ENCODE measurements at places on chromosomes 4 and X.

DNA sequence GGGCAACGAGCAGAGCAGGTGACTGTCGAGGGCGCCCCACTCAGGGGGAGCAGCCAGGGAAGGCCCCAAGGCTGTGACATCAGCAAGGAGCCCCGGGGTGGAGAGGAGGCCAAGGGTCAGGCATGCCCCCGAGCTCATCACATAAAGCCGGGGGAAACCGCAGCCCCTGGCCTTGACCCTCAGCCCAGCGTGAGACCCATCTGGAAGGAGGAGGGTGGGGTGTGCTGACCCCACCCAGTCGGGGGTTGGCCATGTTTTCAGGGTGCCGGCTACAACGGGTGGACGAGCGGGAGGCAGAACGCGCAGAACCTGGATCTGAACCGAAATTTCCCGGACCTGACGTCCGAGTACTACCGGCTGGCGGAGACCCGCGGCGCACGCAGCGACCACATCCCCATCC, 13.9 kb downstream of the CPZ start:
- DNase-seq = no peak

DNA sequence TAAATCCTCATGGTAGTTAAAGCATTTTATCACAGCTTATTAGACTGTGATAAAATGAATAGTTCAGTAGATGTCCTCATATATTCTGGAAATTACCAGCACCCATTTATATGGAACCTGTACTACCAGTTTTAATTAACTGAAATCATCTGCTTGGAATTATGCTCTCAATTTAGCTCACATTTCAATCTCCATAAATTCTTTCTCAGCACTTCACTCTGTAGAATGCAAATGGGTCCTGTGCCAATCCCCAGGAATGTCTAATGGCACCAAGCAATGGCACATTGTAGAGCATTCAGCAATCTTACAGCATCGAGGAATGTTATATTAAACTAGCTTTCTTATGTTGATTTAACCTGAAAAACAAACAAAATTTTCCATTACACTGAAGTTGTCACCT, 355.1 kb downstream of the PDHA2 start:
- no peak for DNase-seq

GRCh38 chrX:107571296-107571998, 56.9 kb upstream of the PRPS1 start:
- peak; percentile 88 for DNase-seq

DNA sequence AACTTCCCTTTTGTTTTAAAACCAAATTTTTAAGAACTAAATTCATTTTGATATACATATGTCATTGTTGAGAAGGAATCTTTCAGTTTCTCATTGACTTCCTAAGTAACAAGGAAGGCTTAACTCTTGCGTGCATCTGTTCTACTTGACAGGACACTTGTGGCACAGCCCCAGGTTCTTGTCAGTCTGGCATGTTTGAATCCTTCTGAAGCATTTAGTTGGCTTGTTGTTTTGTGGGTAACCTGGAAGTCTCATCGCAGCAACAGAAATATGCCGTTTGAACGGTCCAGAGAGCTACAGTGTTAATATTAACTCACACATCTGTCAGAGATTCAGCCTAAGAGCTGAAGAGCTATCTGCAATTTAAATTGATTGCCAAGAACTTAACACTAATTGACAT, 76.0 kb downstream of the GLRA3 start:
- DNase-seq = no peak

DNA sequence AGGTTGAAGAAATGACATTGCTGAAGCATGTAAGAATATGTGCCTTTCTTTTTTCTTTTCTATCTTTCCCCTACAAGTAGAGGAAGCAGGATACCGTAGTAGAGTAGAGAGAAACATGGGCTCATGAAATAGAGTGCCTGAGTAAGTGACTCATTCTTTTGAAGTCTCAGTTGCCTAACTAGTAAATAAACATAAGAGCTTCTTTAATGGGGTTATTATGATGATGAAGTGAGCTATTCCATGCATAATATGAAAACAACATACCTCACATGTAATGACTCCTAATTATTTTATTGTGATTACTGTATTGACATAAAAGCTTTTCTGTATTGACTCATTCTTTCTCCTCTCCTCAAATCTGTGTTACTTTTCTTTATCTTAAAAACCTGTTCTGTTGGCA, 1538.2 kb downstream of the TECRL start:
- DNase-seq = peak; percentile 67

DNA sequence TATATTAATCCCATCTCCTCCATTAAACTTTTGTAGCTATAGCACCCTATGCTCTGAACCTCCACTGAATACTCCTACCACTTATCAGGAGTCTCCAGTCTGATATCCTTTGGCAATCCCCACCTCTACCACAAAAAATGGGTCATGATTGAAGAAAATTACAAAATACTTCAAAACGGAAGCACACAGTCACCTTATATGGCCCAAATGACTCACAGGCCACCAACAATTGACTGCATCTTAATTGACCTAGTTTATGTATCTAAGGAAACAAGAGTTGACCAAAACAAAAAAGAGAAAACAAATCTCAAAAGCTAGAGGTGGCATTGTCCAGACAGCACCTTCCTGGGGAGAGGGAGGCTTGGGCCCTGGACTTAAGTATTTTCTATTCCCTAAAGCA, 120.0 kb upstream of the DIAPH2 start:
- DNase-seq = no peak
